ENCODE measurements at places on chromosomes 1 and 21.

DNA sequence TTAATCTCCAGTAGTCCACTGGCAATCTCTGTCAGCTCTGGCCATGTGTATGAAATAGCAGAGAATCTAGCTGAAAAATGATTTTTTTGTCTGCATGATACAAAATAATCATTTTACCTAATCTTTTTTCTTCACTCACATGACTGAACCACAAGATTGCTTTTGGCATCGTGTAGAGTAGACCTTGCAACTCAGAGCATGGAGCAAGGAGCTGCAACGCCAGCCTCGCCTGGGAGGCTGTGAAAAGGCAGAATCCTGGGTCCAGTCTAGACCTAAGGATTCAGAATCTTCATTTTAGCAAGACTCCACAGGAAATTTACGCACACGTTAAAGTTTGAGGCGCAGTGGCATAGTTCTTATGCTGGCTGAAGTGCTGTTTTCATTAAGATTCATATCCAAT is 40.2 kb downstream of the TOMM20 start:
- DNase-seq: no peak

DNA sequence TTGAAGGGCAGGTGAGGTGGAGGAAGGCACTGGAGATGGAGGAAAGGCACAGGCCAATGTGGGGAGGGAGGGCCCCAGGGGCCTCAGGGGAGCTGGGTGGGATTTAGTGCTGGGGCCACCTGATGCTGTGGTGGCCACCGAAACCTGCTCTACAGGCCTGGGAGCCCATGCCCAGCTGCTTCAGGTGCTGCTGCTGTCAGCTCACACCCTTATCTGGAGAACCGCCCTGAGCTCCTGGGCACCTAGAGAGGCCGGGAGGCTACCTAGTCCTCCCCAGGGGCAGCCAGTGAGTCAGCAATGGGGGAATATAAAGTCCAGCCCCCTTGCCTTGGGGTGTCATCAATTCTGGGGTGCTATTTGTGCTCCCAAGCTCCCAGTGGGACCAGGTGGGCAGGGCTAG is 12.2 kb downstream of the FAM131C start:
- DNase-seq: no peak

DNA sequence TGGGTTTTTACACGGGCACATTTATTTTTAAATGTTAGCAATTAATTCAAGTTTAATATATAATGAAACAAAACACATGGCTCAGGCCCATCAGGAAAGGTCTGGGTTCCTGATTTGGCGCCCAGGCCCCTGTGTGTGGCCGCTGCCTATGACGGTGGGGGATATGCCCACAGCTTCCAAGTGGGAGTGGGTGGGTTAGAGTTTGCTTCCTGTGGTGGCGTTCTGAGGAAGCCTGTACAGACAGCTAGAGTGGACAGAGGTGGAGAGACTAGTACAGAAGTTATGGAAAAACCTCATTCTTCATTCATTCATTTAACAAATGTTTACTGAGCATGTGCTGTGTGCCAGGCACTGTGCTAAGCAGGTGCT is 22.4 kb upstream of the EPS8L3 start:
- no peak for DNase-seq

GRCh38 chr1:47772960-47773682 is 224.1 kb downstream of the TRABD2B start:
- no peak for DNase-seq

DNA sequence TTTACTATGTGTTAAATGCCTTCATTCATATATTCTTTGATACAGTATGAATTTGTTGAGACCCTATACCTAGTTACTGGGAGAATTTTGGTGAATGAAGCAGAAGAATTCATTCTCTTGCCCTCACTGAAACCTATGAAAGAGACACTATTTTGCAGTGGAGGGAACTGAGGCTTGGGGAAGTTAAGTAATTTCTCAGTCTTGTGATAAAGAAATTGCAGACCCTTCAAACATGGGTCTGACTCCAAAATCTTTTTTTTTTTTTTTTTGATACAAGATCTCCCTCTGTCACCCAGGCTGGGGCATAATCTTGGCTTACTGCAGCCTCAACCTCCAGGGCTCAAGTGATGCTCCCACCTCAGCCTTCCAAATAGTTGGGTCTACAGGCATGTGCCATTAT is 132.1 kb downstream of the DNM3 start:
- no peak for DNase-seq

DNA sequence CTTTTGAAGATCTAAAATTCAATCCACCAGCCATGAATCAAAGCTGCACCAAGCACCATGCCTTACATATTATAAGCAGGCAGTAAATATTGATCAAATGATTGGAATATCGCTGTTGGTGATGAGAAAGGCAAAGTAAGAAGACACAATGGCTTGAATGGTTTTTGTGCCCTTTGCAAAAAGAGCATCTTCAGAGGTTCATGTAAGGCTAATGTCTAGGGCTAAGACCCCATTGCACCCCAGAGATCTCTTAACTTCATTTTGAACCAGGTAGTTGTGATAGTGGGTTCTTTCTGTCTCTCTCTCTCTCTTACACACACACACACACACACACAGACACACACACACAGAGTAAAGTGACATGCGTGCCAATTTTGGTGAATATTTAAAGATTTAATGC is 12.0 kb downstream of the PROX1 start:
- no peak for DNase-seq

DNA sequence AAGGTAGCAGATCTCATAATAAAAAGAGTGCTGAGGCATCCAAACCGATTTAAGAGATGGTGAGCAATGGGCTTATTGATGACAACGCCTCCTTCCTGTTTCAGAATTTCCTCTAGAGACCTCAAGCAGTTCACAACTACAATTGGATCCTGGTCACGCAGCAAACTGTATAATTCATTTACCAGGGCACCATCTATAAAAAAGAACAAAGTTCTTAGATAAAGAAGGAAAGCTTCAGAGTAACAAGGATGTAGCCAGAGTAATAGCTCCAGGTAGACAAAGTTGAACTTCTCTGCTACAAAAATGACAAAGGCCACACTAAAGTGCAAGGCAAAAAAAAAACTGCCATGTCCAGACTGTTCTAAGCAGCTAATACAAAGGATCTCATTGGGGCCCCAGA is 3.4 kb downstream of the AP4B1 start:
- no peak for DNase-seq

DNA sequence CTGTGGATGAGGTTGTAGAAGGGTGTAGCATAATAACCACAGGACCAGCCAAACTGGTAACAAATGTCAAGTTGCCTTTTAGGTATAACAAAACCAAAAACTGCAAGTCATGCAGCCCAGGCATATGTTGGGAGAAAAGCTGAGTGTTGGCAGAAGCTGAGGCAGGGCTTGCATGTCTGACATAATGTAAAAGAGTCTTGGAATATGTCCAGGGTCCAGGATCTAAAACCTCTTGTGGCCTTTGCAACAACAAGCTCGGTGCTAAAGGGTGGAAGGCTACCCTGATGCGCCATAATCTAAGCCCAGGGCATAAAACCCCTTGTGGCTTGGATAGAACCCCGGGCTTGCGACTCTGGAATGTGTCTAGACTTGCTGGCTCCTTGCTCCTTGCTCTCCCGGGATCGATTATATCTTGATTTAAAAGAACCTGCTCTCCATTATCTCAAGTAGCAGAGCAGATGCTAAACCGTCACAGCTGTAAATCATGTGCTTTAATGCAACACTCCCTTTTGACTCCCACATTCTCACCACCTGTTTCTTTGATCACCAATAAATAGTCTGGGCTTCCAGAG is 26.5 kb upstream of the SLC35A3 start:
- DNase-seq: no peak

GRCh38 chr1:30929135-30929889 is 20.8 kb upstream of the SDC3 start:
- DNase-seq: no peak

DNA sequence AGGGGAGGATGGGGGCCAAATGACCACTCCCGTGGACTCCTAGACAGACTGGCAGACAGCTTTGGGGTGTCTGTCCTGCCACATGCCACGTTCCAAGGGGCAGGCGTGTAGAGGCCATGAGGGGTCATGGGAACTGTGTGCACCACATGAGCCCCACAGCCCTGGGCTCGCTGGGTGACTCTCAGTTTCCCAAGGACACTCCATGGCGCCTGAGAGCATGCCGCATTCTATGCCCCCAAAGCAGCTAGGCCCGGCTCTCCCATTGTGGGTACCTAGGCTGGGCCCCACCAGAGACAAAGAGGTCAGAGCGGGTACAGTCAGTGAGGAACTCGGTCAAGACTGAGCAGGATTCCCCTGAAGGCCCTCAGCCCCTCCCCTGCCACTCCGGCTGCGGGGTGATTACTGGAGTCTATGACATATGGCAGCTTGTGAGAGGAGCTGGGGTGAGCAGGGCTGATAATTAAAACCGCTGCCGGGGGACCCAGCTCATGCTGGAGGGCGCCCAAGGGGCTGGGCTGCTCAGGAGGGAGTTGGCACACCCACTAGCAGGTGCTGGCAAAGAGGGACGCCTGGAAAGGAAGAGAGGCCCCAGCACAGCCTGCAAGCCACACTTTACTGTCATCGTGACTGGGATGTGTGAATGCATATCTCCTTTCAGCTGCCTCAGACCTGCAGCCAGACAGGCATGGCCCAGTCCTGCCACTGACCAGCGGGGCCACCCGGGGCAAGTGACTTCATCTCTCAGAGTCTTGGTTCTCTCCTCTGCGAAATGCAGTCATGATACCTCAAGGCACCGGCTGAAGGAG is 8.4 kb downstream of the LRP8 start:
- no peak for DNase-seq

DNA sequence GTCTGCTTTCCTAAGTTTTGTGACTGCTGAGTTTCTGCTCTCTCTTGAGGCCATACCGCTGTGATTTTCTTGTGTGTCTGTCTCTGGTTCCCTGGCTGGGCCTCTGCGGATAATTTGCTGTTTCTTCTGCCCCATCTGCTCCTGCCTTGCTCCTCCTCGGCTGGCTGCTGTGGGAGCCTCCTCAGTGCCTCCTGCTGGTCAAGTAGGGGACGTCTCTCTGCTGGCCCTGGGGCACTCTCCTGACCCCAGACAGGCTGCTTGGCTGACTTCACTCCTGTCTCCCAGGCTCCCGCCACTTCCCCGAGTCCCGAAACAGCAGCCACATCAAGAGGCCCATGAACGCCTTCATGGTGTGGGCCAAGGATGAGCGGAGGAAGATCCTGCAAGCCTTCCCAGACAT is 28.5 kb downstream of the ETNK2 start:
- DNase-seq: no peak

GRCh38 chr1:19418503-19418971 is 66.8 kb downstream of the CAPZB start:
- DNase-seq: no peak

DNA sequence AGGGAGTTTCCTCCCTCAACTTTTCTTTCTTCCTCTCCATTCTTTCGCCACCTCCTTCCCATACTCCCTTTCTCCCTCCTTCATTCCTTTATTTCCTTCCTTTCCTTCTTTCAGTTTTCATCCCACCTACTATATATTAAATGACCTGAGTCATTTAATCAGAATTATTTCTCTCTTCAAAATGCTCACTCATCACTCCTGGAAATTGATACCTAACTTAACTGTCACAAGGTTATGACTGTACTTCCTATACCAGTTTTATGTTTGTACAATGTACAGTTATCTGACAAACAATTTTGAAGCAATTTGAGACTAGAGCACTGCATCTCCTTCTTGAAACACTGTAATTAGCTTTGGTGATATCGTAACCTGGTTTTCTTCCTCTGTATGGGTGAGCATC is 41.4 kb downstream of the NEXN start:
- no peak for DNase-seq

Data from stimulated activated CD4-positive, alpha-beta T cell treated with anti-CD3 and anti-CD28 coated beads, Interleukin-15, amount 100 ng/mL, for 1 hour (primary cell).